Fibroblast of skin of left quadriceps (primary cell): ENCODE measurements at places on chromosomes 3 and 15.
A peak's percentile ranks its signal among the peaks of the same experiment; 100 is the strongest.

- no peak for DNase-seq
Measured at GRCh38 chr15:76904461-76905012, 603 bp downstream of the SCAPER start.

GRCh38 chr3:188335656-188336055 lies 181.7 kb downstream of the LPP start:
- no peak for DNase-seq

DNA sequence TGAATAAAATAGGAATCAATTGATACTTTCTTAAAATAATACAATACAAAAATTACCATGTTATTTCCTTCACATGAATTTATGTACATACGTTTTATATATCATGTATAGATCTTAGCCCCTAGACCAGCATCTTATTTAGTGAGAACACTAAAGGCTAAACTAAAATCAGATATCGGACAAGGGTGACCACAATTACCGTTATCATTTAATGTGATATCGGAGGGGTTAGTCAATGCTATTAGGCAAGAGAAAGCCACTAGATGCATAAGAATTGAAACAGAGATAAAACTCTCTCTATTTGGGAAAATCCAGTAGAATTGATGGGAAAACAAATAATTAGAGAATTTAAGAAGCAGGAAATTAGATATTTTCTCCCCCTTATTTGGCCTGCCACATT lies 46.5 kb upstream of the TIMP4 start:
- no peak for DNase-seq

DNA sequence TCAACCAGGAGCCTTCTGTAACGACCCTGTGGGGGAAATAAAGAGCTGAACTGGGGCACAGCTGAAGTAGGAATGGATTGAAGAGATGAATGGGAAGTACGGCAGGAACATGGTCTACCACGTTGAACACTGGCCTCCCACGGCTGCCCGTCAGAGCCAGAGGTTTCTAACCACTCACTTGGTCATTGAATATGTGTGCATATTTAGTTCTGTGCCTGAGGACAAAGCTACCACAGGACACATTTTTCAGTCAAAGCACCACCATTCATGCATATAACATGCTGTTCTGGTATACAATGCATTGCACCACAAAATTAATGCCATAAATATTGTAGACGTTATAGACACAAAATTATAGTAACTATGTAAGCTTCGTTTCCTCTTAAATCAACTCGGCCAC lies 75.5 kb downstream of the MB21D2 start:
- no peak for DNase-seq

DNA sequence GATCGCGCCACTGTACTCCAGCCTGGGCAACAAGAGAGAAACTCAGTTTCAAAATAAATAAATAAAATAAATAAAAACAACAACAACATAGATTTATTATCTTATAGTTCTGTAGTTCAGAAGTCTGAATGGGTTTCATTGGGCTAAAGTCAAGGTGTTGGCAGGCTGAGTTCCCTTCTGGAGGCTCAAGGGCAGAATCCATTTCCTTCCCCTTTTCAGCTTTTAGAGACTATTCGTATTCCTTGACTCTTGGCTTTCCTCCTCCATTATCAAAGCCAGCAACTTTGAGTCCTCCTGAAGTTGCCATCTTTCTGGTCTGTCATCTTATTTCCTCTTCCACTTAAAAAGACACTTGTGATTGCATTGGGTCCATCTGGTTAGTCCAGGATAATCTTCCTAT lies 12.1 kb downstream of the BLM start:
- no peak for DNase-seq

- DNase-seq: no peak
Measured at GRCh38 chr3:154818676-154819255, 261.4 kb upstream of the MME start.

DNA sequence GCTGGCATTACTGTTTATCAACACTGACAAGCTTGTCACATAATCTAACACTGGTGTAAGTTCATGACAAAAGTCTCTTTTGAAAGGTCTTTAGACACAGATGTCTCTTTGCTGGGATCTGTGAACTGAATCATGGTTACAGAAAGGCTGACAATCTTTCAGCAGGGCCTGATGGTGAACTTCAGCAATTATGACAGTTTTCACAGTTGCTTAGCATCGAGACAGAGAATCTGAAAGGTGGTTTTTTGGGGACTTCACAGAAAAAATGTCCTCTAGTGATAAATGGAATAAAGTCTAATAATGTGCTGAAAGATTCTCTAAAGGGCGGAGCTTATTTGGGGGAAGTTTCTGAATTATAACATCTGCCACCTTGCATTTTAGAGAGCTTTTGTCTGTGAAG lies 32.3 kb downstream of the CLDN1 start:
- no peak for DNase-seq

DNA sequence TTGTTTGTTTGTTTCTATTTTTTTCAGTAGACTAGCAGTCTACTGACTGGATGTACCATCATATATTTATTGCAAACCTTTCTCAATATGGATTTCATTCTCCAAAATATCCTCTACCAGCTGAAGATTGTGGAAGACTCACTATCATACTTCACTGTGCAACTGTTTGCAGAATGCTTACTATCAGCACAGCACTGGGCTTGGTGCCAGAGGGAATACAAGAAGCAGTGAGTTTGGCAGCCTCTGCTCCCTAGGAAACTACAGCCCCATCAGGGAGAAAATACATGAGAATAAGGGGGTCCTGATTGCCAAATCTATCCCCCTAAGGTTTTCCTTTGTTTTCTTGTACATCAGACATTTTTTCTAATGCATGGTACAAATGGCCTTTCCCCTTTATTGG lies 27.5 kb downstream of the AQP9 start:
- no peak for DNase-seq

DNA sequence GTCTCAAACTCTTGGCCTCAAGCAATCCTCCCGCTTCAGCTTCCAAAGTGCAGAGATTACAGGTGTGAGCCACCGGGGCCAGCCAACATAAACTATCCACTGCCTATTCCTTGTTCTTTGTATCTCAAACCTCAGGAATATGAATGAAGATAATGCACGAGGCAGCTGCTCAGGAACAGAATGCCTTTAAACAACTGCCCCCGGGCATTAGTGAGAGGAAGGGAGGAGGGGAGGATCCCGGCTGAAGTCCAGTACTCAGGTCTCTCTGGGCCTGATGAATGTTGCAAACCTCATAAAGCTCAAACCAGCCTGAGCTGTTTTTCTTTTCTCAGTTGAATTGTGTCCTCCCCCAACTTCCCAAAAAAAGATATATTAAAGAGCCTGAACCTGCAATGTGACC lies 26.9 kb upstream of the MTMR14 start:
- no peak for DNase-seq

DNA sequence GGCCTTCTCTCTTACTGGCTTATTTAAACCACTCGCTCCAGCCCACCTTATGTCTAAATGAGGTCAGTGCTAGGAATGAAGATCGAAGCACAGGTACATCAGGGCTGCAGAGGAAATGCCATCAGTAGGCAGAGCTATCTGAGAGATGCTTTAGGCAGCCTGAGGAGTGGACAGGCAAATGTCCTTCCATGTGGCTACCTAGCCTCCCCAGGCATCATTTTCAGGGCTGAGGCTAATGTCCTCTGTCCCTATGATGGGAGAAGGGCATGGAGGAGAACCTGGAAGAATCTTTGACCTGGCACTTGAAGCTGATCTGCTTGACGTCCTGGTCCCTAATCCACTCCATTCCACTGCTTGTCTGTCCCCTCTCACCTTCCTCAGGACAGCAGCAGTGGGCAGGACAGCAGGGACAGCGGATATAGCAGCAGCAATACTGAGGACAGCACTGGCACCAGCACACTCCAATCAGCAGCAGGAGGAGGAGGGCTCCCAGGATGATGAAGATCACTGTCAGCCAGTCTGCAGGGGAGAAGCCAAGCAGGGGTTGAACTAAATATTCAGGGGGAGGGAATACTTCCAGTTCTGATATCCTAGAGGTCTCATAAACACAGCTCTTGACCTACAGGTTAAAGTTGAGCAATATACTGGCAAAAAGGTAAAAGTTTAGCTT lies 21.0 kb downstream of the ILDR1 start:
- DNase-seq: no peak

- no peak for DNase-seq
Measured at GRCh38 chr3:171883257-171883892, 40.2 kb downstream of the TMEM212 start.

DNA sequence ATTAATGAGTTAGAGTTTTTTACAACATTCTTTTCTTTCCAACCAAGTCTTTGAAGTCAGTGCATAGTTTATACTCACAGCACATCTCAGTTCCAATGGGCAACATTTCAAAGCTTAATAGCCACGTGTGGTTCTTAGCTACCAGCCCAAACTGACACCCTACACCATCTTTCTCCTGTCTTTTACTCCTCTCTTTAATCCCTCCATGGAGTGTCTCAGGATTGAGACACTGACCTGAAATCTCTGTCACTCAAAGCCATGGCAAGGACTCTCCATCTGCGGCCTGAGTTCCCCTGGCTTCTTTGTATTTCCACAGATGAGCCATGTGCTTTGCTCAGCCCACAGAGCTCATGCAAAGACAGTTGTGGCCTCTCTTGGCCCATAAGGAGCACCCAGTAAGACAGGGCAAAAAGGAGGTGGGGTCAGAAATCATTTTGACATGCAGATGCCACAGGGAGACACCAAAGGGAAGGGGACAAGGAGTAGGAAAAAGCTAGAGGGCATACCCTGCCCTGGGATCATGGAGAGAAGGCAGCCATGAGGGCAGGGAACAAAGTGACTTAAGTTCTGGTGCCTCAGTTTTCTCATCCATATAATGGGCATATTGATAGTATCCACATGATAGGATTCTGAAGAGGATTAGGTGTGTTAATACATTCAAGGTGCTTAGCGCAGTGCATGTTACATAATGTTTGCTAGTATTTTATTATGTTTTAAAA lies 493.6 kb upstream of the PROK2 start:
- DNase-seq: no peak

DNA sequence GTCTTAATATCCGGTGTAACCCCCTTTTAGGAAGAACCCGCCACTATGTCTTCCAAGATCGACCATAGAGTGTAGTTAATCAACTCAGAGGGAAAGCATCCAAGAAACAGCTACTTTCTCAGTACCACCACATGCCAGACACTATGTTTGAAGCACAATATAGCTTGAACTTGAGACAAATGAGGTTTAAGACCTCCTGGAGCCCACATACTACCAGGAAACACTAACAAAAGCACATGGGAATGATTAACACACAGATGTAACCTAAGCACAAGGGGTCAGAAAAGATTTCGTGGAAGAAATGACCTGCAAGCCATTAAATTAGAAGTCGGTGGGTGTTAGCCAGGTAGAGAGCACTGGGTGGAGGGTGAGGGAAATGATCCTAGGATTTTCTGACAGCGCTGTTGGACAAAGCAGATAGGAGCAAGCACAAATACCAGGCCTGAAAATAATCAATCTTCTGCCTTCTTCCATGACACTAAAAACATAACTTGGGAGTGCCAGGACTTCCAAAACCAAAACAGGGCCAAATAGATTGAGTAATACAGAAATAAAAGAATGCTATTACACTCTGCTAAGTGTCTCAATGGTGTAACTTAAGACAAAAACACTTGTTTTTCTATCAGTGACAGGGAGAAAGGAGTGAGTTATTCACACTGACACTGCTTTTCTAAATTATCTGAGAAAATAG lies 213.7 kb downstream of the FOXP1 start:
- DNase-seq: peak; percentile 66

DNA sequence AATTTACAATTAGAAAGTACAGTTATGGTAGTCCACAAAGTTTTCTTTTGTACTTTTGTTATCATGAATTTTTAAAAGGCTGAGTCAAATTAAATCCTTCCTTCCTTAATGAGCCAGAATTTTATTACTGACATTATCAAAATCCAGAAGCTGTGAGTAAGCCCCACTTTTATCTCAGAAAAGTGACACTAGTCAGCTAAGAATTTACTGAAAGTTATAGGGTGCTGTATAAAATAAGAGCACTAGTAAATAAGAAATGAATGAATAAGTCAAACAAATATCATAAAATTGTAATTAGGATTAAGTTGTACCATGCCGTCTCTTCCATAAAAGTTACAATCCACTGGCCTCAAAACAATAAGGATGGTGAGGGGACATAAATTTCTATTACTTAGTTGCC lies 15.3 kb downstream of the PLOD2 start:
- DNase-seq: no peak
